ENCODE measurements at places on chromosomes 4 and X. TPM values are rescaled to one million over a fixed set of nuclear protein-coding genes. Genes with fewer than 3 reads are reported as not detected.
A peak's percentile ranks its signal among the peaks of the same experiment; 100 is the strongest.

GRCh38 chr4:20678400-20678799, 21.9 kb upstream of the PACRGL start:
- no peak for DNase-seq

DNA sequence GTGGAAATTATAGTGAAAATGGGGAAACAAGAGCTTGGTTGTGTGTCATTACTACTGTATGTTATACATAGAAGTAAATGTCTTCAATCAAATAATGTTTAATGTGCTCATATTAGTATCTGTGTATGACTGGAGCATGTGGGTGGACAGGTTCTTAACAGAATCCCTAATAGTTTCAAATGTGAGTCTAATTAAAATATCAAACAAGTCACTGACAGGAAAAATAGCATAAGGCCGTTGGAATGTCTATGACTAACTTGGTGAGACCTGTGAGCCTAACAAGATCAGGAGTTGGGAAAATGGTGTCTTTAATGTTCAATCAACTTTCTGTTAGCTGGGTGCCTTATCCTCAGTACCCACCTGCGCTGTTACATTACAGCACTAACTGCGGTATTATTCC, 6.2 kb upstream of the CXCL3 start:
- no peak for DNase-seq

DNA sequence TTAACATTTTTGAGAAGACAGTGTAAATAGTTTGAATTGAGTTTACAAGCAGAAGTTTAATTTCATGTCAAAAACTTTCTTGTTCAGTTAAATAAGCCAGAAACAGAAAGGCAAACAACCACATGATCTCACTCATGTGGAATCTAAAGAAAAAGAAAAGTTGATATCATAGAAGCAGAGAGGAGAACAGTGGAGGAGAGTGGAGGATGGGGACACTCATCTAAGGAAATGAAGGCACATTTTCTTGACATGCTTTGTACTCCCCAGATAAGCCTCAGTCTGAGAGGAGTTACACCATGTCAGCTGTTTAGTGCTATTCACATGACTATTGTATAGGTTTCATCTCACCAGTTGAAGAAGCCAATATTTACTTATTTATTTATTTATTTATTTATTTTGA, 13.5 kb downstream of the SNCA start:
- DNase-seq: peak; percentile 10

DNA sequence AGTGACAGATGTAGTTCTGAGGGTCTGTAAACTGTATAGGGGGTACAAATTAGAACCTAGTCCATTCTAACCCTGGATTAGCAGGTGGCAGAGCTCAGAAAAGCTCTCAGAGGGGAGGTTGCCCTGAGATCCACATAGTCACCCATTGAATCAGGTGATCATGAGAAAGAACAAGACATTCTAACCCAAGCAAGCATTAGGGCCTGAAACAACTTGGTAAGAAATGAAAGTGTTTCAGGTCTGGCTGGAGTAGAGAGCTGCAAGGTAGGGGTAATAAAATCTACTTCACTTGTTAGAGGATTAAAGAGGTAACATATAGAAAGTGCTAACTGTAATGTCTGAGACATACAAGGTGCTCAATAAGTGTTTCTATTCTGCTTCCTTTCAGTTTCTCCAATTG, 8.8 kb upstream of the BMP2K start:
- no peak for DNase-seq

DNA sequence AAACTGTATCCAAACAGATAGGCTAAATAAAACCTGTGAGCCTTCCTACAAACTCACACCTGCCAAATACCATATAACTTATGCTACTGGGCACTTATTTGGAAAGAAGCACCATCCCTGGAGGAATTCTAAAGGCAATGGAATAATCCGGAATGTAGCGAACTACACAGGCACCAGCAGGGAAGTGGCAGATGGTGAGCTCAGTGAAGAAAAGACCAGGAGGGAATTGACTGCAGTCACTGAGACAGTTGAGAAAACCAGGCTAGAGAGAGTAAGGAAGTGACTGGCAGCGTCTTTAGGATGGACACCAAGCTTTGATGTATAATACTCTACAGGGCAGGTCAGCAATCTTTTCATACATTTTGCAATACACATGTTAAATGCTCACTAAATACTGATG, 16.3 kb downstream of the NDNF start:
- DNase-seq: no peak

GRCh38 chr4:20356565-20356964, 104.9 kb downstream of the SLIT2 start:
- peak; percentile 32 for DNase-seq

Gene PCDH7
- 19.7 TPM for total RNA-seq
